Lung microvascular endothelial cell (primary cell): ENCODE measurements at places on chromosomes 12 and 14. TPM values are rescaled to one million over a fixed set of nuclear protein-coding genes. Genes with fewer than 3 reads are reported as not detected.

Gene CIDEB
- 1.3 and 2.6 TPM in 2 replicates for total RNA-seq

Gene TMEM132D
- not detected in 2 replicates for total RNA-seq

Gene KRT6A
- not detected in 2 replicates for total RNA-seq

Gene NT5DC3
- 3.5 and 9.5 TPM in 2 replicates for total RNA-seq

Gene P2RX4
- total RNA-seq, result 78.9 and 127 TPM in 2 replicates

Gene SMOC1
- 0.87 and 5.2 TPM in 2 replicates for total RNA-seq

Gene WASHC3
- 42.9 and 44.2 TPM in 2 replicates for total RNA-seq

Gene SYNDIG1L
- not detected in 2 replicates for total RNA-seq
